ENCODE measurements at places on chromosomes 1 and 21.

GRCh38 chr1:202161151-202162046 lies 997 bp upstream of the PTPN7 start:
- no peak for DNase-seq

- no peak for DNase-seq
These were observed 55.8 kb upstream of the GPR88 start for GRCh38 chr1:100482167-100482566.

DNA sequence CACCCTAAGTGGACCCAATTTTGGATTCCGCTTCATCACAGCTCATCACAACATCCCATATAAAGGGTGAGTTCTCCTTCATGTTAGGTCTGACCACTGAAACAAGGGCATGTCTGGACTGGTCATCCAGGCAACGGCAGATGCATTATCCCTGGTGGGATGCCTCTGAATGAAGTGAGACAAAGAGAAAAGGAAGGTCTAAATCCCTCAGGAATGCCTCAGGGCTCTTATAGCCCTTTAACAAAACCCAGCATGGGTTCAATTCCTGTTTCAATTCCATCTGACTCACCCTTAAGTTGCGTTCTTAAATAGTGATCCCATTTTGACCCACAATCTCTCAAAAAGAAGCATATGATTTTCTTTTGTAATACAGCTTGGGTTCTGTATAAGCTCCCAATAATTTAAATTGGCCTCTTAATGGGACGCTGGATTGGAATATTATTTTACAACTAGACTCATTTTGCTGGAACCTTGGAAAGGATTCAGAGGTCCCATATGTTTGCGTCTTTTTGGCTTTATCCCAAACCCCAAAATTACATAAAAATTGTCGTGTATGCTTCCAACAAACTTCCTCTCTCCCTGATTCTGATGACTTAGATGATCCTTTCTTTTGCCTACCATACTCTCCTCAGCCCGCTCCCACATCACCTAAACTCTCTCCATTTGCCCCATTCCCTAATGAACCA lies 287.4 kb upstream of the ZP4 start:
- no peak for DNase-seq

DNA sequence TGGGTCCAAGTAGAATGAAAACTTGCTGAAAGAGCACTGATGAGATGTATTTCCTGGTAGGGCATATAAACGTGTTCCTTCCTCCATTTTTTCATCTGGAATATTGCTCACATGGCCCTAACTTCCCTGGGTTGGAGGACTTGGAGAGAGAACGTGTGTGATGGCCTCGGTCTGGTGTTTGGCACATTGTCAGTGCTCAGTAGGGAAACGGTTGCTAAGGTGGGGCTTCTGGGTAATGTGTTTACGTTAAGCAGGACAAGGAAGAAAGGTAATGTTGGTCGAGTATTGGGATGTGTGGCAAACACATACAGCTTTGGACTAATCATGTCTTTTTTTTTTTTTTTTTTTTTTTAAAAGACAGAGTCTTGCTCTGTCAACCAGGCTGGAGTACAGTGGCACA lies 6.2 kb downstream of the TTF2 start:
- DNase-seq = no peak

- no peak for DNase-seq
These were observed 73.5 kb downstream of the SIK1 start for GRCh38 chr21:43353282-43354025.

DNA sequence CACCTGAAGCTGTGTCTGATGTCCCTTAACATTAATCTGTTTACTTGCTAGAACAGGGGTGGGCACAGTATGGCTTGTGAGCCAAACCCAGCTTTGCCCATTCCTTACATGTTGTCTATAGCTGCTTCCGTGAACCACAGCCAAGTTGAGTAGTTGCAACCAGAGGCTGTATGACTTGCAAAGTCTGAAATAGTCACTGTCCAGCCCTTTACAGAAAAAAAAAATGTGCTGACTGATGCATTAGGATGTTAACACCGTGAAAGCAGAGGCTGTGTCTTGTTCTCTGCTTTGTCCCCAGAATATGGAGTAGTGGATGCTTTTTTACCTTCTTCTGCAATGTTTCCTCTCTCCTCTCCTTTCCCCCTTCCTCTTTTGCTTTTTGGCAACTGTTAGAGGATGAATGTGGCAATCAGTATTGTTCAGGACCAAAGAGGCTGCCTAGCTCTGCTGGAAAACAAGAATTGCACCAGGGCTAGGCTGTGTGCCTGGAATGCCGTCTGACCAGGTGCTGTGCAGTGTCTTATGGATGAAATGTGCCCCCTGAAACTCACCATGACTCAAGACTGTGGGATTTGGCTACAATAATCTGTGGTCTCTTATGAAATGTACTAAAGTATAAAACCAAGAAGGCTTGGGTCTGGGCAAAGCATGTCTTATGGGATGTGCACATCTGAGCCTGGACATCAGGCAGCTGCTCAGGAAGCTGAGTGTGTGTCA lies 79.6 kb upstream of the GCLM start:
- no peak for DNase-seq

DNA sequence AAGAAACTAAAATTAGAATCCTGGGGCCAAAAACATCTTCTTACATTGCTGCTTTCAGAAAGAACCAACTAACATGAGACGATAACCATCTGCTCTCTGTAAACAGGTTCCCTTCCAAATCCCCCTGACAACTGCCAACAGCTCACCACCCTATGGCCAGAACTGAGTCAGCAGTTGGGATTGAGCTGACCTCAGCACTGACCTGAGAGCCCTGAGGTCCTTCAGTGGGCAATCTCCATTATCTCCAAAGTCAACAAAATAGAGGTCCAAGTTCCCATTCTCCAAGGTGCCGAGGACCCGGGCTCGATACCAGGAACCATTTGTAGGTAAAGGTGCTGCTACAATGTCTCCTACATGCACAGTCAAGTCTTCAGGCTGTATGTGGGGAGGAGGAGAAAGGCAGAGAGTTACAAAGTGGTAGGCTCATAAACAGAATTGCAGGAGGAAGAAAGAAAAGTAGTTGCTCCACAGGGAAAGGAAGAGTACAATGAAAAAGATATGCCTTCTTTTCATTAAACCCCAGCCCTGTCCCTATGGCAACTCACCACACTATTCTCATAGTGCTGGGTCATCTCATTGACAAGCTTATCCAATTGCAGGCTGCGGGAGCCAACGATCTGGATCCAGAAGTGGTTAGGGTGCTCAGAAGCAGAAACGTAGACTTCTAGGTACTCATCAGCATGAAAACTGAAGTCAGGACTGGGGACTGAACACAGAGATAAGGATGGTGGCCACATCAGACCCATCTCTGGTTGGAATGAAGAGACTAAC lies 12.8 kb upstream of the MRPL9 start:
- DNase-seq = no peak

DNA sequence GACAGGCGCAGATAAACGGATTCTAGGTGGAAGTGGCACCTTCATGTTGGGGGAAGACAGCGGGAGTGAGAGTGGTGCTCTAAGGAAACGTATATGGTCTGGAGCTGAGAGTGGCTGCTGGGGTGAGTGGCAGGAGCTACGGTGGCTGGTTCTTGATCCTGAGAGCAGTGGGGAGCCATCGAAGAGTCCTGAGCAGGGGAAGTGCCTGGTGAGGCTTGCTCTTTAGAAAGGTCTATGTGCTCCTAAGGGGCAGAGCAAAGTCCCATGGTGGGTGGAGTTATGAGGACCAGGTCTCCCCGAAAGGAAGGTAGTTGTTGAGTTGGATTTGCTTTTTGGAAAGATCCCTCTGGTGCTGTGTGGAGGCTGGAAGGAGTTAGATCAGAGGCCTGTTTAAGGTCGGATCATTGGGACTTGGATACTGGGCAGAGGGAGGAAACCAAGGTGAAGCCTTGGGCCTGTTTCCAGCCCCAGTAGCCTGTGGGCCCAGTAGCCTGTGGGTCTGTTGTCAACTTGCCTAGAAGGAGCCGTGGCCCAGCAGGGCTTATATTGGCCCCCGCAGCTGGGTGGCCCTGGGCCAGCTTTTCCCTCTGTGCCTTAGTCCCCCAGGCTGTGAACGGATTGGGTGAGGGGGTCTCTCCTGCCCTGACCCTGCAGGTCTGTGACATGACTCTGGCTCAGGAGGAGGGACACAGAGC lies 33.0 kb downstream of the ACOT11 start:
- DNase-seq = no peak

DNA sequence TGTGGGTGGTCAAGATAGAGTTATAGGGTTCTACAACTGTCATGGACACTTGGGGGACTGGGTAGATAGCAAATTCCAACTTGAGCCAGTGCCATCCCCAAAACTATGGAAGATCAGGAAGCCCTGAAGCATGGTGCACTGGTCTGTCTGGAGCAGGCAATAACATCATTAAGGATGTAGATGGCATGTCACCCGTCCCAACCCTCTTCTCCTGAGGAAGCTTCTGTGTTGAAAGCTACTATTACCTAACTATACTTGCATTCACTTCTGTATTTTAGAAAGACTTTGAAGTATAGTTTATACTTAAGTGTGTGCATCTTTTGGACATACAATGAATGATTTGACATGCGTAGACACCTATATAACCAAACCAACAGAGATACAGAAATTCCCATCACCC lies 32.9 kb downstream of the RABIF start:
- DNase-seq = no peak

DNA sequence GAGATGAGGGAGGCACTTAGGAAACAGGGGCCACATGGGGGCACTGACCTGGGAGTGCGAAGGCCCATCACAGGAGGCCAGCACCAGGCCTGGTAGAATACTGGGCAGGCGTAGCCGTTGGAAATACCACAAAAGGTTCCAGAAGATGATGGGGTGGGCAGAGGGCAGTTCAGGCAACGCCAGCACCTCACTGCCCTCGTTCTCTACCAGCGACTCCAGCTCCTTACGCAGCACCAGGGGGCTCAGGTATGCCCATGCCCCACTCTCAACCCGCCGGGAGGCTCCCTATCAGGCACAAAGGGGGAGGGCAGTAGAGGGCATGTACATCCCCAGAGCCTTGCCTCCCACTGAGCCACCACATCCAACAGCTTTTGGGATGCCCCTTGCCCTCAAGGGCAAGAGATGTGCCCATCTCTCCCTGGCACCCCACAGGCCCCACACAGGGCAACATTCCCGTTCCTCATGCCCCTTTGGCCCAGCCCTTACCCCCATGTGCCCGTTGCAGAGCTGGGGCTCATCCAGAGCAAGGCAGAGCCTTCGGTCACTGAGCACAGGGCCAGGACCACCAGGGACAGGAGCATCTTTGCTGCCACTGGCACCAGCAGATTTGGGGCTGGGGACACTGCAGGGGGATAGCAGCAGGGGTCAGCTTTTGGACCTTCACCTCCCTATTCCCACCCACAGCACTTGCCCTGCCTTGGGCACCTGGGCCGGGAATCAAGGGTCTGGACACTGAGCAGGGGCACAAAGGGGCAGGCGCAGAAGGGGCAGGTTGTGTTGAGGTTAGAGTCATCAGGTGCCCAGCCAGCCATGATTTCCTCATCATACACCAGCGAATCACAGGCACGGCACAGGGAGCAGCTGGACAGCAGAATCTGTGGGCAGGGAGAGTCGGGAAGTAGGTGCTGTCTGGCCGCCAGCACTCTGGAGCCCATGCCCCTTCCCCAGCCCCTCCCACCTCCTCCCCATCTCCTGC lies 9.7 kb upstream of the GATAD2B start:
- DNase-seq = no peak

DNA sequence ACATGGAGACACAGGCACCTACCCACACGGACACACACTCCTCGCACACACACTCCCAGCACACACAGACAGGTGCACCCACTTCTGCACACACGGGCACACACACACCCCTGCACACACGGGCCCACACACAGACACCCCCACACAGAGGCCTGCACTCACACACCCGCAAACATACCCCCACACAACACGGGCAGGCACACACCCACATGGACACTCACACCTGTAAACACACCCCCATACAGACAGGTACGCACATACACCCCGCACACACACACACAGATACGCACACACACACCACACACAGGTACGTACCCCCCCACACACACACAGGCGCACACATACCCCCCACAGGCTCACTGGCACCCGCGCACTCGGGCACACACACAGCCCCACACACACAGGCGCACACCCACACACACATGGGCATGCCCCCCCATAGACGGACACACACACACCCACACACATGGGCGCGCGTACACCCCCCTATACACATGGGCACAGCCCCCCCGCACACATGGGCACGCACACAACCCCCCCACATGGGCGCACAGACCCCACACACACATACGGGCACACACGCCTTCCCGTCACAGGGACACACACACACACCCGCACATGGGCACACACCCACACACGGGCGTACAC lies 6.1 kb downstream of the ATAD3A start:
- no peak for DNase-seq

DNA sequence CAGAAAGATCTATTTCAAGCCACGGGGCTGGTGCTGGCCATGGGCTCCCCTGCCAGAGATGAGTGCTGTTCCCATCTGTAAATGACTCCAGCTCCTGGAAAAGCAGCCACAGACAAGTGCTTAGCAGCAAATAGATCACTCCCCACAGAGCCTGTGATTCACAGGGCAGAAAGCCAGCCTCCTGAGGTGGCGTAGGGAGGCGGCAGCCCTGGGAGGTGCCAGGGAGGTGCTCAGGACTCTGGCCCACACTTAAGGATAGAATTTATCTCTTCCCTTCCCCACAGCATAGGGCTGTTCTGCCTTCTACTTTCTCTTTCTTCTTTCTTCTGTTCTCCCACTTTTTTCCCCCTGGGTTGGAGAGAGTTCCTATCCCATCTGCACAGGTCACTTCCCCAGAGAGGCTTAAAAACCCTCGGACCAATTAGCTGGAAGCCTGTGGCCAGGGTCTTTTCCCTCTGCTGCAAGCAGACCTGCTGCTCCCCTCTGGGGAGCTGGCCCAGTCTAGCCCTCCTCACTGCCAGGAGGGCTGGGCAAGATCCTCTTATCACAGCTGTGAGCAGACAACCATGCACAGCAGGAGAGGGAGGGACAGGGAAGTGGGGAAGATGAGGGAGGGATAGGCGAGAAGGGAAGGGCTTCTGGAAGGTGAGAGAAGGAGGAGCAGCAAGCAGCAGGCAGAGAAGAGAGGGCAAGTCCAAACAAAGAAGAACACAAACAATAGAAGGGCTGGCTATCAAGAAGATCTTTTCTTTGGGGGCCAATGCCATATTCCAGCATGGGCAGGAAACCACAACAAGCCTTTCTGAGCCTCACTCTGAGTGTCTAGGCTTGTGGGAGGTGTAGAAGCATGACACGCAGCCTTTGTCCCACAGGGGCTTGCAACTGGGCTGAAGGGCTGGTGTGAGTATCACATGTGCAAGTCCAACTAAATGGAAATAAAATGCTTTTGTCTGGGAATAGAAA lies 41.0 kb downstream of the KCND3 start:
- peak; percentile 23 for DNase-seq

- DNase-seq = no peak
These were observed 11.2 kb upstream of the PLPP3 start for GRCh38 chr1:56590520-56591011.

GRCh38 chr1:34865573-34865972 lies 6.0 kb upstream of the SMIM12 start:
- DNase-seq = no peak
